Neural progenitor cell (in vitro differentiated cells): ENCODE measurements at places on chromosomes 3 and 15. TPM values are rescaled to one million over a fixed set of nuclear protein-coding genes. Genes with fewer than 3 reads are reported as not detected.

GRCh38 chr3:79027593-79027992 is 740.2 kb downstream of the ROBO1 start:
- DNase-seq = no peak

DNA sequence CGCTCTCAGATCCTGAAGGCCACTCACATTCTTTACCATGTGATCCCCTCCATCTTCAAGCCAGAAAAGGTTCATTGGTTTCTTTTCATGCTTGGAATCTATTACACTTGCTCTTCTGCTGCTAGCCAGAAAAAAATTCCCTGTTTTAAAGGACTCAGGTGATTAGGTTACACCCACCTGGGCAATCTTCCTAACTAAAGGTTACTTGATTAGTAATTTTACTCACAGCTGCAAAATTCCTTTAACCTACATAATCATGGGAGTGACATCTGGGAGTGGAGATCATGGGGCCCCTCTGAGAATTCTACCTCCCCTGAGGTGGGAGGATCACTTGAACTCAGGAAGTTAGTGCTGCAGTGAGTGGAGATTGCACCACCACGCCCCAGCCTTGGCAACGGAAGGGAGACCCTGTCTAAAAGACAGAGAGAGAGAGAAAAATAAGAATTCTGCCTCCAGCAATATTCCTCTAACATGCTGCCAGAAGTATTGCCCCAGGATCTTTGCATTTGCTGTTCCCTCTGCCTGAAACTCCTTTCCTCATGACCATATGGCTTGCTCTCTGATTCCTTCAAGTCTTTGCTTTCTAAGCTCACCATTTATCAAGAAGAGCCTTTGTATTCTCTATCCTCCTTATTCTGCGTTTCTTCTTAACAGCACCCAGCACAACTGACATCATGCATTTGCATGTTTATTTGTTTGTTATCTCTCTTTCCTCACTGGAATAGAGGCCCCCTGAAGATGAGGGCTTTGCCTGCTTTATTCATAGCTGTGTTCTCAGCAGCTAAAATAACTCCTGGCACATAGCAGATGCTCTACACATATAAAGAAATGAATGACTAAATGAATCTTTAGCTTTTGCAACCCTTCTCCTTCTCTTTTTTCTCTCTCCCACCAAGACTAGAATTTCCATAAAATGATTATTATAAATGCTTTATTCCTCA is 68.2 kb downstream of the EDEM1 start:
- no peak for DNase-seq

The GOLGA6C gene
- not detected in 2 replicates for total RNA-seq

DNA sequence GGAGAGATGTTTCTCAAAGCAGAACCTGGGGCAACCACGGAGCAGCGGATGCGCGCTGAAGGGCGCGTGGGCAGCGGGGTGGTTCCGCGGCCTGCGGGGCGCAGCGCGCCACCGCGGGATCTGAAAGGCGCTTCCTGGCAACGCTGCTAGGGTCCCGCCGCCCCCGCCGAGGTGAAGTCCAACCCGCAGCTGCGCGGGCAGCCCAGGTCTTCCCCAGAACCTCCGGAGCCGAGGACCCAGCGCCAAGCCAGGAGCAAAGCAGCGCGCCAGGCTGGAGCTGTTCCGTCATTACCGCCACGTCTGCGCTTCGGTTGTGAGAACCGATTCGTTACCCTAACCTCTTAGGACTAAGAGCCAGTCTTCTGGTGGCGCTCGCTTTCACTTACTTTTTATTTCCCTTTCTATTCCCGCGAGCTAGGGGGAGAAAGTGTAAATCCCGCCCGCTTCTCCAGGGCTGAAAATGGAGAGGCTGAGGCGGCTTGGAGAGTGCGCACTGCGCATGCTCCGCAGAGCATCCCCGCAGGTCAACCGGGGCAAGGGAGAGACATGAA is 3.2 kb upstream of the GABRG3 start:
- peak; percentile 82 for DNase-seq

The ROBO1 gene
- total RNA-seq = 168 and 169 TPM in 2 replicates

- DNase-seq = peak; percentile 57
These were observed 91.4 kb downstream of the NFKBIZ start for GRCh38 chr3:101940521-101941317.

DNA sequence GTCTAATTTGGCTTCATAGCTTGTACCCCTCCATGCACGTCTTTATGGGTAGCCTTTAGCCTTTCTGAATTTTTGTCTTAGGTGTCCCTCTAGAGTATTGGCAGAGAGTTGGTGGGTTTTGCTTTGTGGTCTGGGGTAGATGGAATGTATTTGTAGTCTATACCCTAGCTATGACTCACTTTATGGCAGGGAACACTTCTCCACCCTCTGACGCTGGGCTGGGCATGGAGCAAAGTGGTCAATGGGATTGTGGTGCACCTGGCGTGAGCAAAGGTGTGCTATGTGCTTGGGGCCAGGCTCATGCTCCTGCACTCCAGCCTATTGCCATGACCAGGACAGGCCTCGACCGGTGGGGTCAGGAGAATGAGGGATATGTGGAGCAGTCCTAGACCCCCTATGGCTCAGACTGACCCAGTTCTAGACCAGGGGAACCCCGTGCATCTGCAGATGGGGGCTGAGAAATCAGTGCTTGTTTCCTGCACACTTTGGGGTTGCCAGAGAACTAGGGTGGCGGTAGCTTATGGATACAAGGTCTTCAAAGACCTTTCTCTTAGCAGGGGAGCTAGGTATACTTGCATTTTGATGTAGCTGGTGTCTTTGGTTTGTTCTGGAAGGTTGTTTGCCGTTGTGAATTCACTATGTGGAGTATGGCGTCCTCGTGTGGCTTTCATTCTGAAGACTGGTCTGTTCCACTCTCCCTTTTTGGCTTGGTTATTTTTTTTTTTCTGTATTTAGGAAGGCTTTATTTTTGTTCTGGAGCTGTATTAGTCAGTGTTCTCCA is 49.4 kb upstream of the RPL32 start:
- DNase-seq = no peak
